ENCODE measurements at places on chromosomes 4 and X.

DNA sequence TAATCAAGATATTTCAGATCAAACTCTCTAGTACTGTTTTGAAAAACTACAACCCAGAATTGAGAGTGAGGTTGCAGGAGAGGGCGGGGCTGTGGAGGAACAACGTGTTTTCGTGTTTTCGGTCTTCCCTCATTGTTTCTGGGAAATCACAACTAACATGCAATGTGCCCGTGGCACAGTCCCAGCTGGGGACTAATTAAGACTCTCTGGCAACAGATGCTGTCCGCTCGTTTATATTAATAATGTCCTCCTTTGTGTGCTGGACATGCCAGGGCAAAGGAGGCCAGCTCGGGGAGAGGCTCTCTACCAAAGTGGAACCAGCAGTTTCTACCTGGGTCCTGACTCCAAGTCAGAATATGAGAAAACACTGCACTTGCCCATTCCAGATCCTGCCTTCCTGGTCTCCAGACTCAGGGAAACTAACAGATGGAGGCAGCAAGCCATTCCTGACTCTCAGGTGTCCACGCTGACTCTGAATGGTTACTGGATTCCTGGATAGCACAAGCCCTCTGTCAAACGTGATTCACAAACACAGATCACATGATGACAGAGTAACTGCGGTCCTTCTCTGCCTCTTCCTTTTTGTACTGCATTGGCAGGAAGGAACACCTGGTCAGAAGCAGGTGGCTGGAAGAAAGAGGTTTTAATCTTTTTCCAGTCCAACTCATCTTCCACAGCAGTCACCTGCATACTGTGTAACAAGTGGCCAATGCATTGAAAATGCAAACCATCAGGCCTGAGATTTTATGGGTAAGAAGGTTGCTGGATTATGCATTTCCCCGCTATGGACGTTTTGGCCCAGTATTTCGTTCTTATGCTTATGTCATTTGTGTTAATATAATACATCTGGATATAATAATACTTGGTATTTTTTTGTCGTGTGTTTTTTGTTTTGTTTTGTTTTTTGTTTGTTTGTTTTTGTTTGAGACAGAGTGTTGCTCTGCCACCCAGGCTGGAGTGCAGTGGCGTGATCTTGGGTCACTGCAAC lies 65.0 kb downstream of the COQ2 start:
- DNase-seq: peak; percentile 42

DNA sequence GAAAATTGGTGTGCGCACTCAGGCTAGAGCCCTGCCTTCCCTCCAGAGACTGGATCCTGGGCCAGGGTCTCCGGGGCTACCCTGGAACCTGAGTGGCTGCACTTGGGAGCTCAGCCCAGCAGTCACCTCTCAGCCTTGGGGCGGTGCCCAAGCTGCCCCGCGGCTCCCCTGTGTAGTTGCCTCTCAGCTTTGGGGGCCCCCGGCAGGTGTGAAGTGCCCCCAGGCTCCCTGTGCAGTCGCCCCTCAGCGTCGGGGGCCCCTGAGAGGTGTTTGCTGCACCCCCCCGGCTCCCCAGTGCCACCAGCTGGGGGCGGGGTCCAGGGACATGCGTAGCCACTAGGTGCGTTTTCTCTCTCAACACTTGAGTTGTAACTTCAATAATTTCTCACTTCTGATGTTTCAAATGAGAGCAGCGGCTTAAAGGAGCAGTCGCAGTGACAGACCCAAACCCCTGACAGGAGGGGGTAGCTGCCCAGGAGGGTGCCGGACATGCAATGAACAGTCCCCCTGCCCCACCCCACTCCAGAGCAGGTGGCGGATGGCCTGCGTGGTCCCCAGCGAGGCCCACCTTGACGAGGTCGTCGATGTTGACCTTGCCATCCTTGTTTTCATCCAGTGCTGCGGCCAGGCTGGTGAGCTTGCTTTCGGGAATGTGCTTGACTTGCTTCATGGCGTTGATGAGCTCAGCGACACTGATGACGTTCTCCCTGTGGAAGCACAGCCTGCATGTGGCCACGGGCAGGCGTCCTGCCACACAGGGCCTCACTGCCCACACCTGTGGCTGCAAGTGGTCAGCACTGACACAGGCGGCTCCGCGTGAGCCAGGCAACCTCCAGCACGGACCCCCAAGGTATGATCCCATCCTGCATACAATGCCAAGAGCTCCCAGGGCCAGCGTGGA lies 22.3 kb downstream of the FGFR3 start:
- DNase-seq: no peak

DNA sequence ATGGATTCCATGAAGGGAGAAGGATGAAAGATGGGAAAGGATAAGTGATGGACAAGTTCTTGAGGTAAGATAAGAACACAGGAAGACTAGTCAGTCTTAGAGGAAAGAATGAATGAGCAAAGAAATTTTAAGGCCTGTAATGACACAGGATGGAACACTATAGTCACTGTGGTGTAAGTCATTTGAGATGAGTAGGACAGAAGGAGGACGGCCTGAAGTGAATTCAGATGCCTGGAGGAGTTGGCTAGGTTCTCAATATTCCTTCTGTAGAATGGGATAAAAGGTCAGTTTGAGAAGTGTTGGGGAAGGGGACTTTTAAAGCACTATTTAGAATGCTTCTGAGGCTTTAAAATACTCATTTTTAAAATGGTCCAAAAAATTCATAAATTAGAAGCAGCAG lies 3.9 kb downstream of the MSMO1 start:
- DNase-seq: no peak

DNA sequence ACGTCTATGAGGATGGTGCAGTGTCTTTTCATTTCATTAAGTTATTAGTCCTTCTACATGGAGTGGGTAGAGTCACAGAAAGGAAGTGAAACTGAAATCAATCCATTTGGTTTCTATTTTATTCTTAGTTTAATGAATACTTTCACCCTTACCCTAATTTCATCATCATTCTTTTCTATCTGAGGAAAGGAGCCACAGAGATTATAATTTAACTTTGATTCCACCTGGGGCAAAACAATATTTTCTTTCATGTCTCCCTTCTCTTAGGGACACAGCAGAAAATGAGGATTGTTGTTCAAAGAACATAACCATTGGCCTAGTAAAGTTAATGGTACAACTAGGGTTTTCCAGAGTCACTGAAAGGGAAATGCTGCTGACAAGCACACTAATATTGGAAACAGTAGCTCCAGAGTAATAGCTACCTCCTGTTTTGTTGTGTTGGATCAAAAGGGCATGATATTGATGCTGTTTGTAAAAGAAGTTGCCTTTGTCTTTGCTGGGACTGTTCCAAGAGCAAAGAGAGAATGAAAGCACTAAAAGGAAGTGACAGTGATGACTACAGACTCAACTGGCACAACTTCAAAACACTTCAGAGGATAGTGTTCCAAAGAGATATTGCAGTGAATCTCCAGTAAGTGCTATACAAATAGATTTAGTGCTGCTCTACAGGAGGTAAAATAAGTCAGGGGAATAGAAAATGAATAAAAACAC lies 247.1 kb upstream of the PITX2 start:
- DNase-seq: no peak

DNA sequence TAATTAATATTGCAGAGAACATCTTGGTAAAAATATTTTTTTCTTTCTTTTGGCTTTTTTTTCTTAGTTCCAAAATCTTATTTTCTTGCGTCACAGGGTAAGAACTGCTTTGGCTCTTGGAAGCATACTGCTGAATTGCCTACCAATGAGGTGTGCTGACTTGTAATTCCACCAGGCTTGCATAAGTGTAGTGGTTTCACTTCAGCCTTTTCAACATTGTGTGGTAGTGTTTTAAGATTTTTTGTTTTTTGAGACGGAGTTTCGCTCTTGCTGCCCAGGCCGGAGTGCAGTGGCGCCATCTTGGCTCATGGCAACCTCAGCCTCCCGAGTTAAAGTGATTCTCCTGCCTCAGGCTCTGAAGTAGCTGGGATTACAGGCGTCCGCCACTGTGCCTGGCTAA lies 42.4 kb downstream of the N4BP2 start:
- no peak for DNase-seq

GRCh38 chrX:20519826-20520225 lies 253.1 kb upstream of the RPS6KA3 start:
- DNase-seq: no peak

DNA sequence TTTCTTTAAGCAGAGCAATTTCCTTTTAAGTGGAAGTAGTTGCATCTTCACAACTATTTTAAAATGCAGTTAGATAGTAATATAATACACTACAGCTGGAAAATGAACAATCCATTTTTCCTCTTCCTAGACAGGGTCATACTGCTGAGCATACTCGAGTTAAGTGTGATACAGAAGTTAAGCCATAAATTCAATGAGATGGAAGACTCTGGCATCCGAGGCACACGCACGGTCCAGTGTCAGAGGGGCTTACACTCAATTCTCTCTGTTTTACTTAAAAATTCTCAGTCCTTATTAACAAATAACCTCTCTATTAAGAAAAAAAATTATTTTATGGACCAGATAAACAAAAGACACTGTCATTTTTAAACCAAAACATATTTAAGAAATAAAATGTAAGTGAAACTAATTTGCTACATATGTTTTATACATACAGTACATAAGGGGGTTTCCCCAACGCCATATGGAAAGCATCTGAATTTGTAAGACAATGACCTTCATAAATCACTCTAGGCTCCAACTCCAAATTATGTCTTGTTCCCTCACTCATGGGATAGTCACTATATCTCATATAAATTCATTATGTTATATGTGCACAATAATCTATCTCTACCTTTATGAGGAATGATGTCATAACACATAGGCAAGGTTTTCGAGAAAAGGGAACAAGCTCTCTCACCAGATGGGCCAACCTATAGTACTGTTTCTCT lies 315.3 kb downstream of the PAPSS1 start:
- DNase-seq: no peak

GRCh38 chr4:155005395-155006090 lies 202.9 kb upstream of the NPY2R start:
- no peak for DNase-seq

DNA sequence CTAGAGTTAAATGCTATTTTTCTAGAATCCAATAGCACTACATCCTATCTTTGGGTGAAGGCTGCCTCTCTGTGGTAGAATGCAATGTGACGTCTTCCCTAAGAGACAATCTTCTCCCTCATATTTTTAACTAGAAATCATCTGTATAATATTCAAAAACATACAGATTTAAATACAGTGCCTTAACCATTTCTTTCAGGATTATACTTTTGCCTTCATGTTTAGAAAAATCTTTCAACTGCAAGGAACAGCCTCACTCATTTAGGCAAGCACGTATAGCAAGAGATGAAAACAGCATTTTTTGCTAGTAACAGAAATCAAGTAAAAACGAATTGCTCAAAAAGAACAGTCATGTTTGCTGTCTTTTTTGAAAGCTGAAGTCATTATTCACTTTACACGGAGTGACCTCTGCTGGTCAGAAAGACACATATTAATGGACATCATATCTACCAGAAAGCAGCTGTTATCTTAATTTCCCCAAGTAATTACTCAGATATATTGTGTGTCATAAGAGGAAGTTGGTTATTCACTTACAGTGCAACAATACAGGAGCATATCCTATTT lies 422.3 kb downstream of the STPG2 start:
- DNase-seq: no peak

DNA sequence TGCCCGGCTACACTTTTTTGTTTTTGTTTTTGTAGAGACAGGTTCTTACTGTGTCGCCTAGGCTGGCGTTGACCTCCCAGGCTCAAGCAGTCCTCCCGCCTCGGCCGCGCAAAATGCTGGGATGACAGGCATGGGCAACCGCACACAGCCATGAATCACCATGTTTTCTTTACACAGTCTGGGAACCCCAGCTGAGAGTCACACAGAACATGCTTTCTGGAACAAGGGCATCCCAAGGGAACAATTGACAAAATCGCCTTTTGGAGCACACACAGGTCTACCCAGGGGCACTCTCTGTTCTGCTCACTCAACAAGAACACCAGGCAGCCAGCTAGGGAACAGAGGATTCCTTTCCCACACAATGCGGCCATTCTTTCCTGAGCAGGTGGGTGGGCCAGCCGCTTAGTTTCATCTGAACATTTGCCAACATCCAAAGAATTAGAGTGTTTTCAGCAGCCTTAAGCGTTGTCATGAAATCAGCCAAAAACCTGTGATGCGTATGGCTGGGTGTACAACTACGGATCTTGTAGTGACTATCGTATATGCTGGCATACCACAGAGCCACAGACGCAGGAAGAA lies 15.7 kb downstream of the PRKX start:
- DNase-seq: no peak

- no peak for DNase-seq
These were observed 397.5 kb upstream of the PRKX start for GRCh38 chrX:4110964-4111363.

DNA sequence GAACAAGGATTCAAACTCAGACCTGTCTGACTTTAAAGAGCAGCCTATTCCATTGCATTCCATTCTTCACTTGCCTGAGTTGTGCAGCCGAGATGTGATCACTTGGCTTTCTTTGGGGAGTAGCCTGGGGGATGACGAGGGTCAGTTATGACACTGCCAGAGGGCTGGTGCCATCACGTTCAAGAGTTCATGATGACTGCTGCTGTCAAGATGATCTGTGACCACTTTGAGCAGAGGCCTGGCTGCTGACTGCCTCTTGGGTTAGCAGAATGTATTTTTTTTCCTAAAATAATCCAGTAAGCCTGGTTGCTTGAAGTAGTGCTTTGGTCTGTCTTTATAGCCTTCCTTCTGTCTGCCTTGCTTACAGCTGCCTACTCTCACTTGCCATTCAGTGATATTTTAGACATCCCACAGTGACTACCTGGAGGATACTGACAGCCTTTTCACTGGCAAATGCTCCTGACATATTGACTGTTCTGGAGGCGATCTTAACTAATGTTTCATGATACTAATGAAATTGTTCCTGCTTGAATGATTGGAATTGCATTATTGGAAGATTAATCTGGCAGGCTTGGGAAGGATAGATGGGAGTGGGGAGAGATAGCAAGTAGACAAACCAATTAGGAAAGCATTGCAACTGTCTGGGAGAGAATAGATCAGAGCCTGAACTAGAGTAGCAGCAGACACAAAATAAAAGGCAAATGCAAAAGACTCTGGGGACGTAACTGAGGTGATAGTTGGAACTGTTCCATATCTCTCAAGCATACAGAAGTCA lies 221.6 kb upstream of the LCORL start:
- DNase-seq: no peak

DNA sequence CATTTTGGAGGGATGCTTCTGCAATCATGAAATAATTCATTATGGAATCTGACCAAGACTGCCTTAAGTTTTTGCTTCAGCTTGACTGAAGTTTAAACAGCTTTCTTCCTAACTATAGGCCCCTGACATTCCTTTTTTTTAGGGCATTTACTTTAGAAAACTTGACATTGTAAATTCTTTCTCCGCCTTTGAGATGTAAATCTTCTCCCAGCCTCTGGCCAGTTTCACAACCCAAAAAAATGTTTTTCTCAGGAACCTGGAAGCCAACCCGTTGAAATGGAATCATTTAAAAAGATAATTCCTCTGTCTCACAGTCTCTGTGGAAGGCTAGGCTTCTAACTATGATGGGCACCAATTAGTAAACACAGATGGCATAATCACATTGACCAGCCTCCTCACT lies 710.4 kb upstream of the PABPC4L start:
- DNase-seq: no peak

GRCh38 chr4:56183344-56183959 lies 203.8 kb downstream of the AASDH start:
- DNase-seq: no peak

- DNase-seq: no peak
These were observed 63.4 kb upstream of the PDE5A start for GRCh38 chr4:119692001-119692400.
